ENCODE measurements at places on chromosomes 11 and 22.

GRCh38 chr11:84130646-84131427 lies 844.7 kb upstream of the CCDC90B start:
- DNase-seq, result no peak

GRCh38 chr11:105953886-105954285 lies 68.2 kb downstream of the MSANTD4 start:
- no peak for DNase-seq

GRCh38 chr22:25110596-25110845 lies 89.1 kb upstream of the CRYBB3 start:
- peak; percentile 1 for DNase-seq

DNA sequence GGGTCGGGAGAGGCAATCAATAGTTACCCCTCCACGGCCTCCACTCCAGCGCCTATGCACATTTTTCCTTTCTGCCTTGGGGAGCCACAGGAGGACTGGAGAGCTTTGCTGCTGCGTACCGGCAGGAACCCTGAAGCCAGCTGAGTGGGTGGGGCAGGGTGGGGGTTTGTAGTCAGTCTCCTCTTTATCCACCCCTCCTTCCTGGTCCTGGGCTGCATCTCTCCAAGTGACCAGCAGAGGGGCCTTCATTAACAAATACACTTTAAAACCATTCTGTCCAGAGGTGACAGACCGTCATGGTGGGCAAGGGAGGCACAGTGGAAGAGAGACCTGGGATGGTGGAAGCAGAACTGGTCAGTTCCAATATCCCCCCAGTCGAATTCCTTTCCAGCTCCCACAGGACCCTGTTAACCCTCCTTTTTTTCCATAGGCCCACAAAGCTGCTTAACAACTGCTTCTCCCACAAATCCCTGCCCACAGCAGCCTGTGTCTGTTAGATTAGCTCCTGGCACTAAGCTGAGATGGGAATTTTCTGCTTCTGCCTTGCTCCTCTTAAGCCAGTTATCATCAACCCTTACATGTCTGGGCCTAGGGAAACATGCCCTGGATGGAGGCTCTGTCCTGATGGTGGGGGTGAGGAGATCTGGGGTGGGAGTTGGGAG lies 3.9 kb upstream of the ABCG4 start:
- peak; percentile 39 for DNase-seq

- DNase-seq, result no peak
These were observed 419.8 kb upstream of the LRRC4C start for GRCh38 chr11:41879214-41879613.

DNA sequence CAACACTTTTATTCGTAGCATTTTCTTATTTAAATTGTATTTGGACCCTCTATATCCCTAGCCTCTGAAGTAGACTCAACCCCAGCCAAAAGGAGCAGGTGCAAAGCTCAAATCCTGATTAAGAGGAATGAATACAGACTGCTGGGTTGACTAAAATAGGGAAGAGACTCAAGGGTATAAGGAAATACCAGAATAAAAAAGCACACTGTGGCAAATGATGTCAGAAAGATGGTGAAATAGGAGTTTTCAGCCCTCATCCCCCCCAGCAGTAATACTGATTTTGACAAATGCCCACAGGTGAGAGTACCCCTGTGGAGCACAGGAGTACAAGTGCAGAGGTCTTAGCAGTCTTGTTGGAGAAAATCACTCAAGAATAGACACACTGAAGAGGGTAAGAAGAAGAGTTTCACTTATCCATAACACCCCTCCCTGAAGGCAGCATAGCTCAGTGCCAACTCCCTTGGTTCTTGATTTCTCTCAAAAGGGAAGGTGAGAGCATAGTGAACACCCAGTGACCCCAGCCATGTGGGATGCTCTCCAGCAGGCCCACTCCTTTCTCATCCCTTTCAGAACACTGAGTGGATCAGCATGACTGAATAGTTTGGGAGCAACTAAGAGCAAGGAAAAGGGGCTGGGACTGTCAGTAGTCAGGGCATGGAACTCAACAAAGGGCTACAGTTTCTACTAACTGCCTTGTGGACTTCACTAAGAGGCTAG lies 71.7 kb downstream of the TBC1D22A start:
- no peak for DNase-seq

GRCh38 chr11:820655-821511 lies 2.2 kb downstream of the PNPLA2 start:
- DNase-seq, result no peak

GRCh38 chr11:64996710-64997380 lies at the start of gene BATF2:
Gene BATF2 (minus strand): TSS chr11:64996971. CDS start chr11:64996914, 57 bp downstream.
- no peak for DNase-seq
